Right ventricle myocardium inferior (tissue), 1 donor: ENCODE measurements at places on chromosomes 4 and X. TPM values are rescaled to one million over a fixed set of nuclear protein-coding genes. Genes with fewer than 3 reads are reported as not detected.

GRCh38 chr4:169330095-169330494 is 59.3 kb upstream of the SH3RF1 start:
- no peak for DNase-seq

GRCh38 chr4:48739560-48740019 is 40.5 kb downstream of the FRYL start:
- DNase-seq = no peak

The GAGE13 gene
- not detected for total RNA-seq

The EDA2R gene
- total RNA-seq = 1.4 TPM

The PCDH7 gene
- 21.7 TPM for total RNA-seq

DNA sequence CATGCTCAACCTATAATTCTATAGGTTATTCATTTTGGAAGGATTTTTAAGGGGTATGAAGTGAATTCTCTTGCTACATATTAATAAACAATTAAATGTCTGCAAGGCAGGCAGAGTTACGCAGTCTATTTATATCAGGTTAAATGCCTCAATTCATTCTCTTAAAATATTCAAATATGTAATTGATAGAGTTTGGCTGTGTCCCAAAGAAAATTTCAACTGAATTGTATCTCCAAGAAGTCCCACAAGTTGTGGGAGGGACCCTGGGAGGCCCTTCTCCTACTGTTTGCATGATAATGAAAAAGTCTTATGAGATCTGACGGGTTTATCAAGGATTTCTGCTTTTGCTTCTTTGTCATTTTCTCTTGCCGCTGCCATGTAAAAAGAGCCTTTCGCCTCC is 576.1 kb downstream of the TMA16 start:
- no peak for DNase-seq

The NUP62CL gene
- total RNA-seq = 0.51 TPM

The MID1 gene
- 7.0 TPM for total RNA-seq

DNA sequence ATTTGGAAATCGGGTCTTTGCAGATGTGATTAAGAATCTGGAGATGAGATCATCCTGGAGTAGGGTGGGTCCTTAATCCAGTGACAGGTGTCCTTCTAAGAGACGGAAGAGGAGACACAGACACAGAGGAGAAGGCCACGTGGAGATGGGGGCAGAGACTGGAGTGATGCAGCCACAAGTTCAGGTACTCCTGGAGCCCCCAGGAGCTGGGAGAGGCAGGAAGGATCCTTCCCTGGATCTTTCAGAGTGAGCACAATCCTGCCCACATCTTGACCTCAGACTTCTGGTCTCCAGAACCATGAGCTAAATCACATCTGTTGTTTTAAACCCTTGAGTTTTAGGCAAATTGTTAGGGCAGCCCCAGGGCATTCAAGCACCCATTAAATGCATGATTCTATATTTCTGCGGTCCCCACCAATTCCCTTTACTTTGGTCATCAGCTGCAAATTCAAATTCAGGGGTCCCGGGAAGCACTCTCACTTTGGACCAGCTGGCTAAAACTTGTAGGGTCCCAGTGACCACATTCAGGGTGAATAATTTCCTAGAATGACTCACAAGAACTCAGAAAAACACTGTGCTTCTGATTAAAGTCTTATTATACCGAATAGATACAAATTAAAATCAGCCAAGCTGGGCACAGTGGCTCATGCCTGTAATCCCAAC is 12.8 kb upstream of the AKAP17A start:
- DNase-seq = no peak

The CLTRN gene
- 0.70 TPM for total RNA-seq

GRCh38 chr4:575281-576141 is 584 bp downstream of the TMEM271 start:
- DNase-seq = no peak

DNA sequence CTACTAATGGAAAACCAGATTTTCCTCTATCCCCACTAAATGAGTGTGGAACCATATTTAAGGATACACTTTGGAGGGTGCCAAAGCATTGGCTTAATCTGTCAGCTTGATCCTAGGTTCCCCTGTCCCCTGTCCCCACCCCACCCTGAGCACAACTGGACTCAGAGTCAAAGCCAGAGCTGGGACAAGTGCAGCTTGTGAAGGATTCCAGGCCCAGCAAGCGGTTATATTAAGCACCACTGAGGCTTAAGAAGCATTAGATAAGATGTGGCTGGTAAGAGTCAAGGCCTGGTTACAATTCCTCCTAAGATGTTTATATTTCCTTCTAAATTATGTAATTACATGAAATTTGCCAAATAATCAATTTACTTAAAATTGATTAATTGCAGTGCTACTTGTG is 350.0 kb upstream of the GATB start:
- no peak for DNase-seq

- no peak for DNase-seq
Measured at GRCh38 chr4:150773729-150774449, 191.9 kb downstream of the MAB21L2 start.

The ZC4H2 gene
- 3.9 TPM for total RNA-seq
